Central memory CD4-positive, alpha-beta T cell (primary cell): ENCODE measurements at places on chromosomes 7 and 10.

GRCh38 chr7:70694971-70695794, 436.8 kb upstream of the GALNT17 start:
- no peak for DNase-seq

DNA sequence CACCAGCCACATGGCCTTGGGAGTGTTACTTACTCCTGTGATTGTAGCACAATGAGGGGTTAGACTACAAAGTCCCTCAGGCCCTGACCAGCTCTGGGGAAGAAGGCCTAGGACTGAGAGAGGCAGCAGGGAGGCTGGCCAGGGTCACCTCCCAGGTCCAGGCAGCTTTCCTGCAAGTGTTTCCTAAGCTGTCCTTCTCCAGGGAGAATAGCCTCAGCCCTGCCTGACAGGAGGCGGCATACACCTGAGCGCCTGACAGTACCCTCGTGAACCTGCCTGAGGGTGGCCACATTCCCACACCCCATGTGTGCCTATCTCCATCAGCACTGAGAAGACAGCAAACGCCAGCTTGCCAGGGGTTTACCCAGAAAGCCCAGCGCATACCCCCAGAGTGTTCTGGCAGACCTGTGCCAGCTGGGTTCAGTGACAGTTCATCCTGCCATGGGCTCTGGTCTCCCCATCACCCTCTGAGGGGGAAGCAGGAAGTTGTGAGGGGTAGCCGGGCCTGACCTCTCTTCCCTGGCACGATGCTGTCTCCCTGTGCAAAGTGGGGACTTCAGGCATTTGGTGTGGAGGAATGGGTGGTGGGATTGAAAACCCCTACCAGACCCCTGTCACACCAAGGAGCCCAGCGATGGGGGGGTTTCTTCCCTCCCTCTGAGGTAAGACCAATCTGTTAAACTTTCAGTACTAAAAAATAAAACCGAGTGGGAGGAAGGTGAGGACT, 56.3 kb upstream of the CAMK2B start:
- no peak for DNase-seq

GRCh38 chr10:48535416-48536155, 69.3 kb downstream of the ARHGAP22 start:
- no peak for DNase-seq

- DNase-seq, result no peak
Observed at GRCh38 chr7:153389261-153389660, 629.7 kb downstream of the ACTR3B start.

DNA sequence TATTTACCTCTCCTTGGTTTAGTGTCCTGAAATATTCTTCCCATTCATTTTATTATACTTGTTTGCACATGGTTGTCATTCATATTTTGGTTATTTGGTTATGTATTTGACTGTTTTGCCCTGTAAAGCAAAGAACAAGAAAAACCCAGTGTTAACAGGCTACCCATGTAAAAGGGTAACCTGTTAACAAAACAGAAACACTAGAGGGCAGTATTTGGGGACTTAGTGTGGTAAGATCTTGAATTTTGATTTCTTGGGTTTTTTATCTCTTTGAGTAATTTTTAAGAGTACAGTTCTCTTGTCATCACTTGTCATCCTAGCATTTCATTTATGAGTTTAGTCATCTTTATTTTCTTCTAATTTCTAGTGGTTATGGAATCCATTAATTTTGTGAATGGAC, 51.3 kb downstream of the POLL start:
- peak; percentile 18 for DNase-seq

DNA sequence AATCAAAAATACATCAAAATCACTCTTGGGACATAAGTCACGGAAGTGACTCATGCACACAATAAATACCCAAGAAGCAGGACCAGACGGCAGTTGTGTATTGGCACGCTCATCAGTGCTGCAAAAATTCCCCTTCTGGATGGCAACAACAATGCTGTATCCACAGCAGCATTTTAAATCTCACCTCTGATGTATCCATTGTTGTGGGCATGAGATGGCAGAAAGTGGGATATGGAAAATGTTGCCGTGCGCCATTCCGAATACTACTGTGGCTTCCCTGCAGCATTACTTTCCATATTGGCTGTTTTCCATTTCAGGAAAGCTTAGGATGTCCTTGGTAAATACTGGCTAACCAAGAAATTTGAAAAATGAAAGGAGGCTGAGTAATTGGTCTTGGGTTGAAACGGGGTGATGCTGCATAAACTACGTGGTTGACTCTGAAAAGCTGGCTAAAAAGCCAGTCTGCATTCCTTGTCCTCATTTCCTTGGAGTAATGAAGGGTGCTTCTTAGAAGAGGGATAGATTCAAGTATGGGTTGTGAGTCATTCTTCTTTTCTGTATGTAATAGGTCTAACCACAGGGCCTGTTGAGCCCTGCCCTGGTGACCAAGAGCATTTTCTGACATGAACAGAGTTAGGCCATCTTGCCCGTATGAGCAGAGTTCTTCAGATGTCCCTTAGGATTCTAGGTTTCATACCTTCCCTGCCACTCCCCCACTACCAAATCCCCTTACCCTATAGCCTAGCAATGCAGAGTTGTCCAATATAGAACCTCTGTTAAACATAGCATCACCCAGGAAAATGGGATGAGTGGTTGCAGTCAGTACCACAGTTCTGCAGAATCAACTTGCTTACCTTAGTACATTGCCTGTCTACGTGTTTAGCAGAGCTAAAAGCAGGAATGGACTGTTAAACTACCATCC, 36.3 kb upstream of the TOMM7 start:
- DNase-seq, result no peak

- DNase-seq, result no peak
Observed at GRCh38 chr10:117092386-117092785, 45.7 kb downstream of the VAX1 start.

DNA sequence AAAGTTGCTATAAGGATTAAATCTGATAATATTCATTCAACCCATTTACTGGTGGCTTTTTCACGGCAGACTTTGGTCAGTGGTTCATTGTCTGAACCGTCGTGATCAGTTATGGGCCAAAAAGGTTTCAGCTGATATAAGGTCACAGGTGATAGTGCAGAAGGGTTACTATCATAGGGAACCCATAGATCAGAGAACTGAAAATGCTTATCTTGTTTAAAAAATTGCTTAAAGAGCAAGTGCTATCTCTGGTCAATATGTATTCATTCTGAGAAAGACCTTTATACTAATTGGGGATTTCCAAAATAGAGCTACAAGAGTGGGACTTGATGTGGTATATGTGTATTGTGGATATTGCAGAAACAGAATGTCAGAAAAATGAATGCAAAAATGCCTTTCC, 147.8 kb upstream of the SEMA3E start:
- no peak for DNase-seq

DNA sequence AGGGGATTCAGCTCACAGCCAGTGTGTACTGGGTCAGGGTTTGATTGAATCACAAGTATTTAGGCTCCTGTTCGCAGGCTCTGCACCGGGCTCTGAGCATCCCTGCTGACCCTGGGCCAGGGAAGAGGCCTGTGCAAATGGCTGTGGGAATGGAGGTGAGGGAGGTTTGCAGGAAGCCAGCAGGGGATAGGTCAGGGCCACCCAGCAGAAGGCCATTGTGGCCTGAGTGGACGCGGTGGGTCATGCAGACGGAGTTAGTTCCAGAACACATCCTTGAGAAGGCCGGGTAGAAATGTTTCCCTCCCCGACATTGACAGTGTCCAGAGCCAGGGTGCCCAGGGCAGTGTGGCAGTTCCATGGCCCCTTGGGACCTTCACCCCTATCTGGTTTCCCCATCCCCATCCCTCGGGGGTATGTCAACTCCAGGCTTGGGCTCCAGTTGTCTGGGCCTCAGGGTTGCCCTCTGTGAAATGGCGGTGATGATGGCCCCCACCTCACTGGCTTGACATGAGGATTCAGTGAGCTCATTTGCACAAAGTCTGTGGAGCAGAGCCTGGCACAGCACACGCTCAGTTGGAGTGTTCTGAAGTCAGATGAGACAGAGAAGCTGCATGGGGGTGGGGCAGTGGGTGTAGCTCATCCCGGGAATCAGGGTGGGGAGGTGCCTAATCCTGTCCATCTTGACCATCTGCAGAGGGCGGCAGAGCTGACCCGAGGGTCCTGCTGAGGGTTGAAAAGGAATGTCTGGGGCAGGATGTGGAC, 107.6 kb downstream of the ADCY1 start:
- DNase-seq, result no peak

GRCh38 chr10:90857635-90858460, at the start of gene HTR7:
TSS of gene HTR7 (minus strand) at chr10:90858039. CDS start at chr10:90857671, 368 bp downstream.
- DNase-seq, result peak; percentile 62

GRCh38 chr10:17237149-17237527, 9.1 kb downstream of the VIM start:
- no peak for DNase-seq

DNA sequence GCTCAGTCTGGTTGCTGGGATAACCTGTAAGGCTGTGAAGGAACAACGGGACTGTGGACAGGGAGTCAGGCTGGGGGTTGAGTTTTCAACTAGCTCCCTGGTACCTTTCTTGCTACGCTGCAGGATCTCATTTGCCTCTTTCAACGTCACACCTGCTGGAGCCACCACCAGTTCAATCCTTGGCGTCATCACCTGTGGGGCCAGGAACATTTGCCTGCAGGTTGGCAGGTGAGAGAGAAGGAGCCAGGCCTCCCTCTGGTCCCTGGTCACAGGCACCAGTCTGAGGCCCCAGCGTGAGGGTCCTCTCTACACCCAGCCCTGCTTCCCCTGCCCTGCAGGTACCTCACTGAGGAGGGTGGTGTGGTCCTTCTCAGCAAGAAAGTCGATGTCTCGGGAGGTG, 9.8 kb downstream of the IMPDH1 start:
- no peak for DNase-seq

- no peak for DNase-seq
Observed at GRCh38 chr10:8852546-8852945, 798.1 kb downstream of the GATA3 start.

DNA sequence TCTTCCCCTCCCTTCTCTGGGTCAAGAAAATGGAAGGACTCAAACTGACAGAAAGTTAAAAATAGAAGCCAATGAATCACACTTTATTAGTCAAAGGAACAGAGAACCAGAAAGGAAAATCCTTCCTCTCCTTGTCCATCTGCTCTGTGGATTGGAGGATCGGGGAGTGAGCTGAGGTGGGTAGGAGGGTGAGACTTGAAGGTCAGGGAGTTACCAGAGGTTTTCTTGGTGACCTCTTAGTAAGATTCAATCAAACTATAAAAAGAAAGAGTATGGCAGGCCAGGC, 12.2 kb downstream of the TLX1 start:
- no peak for DNase-seq

- DNase-seq, result no peak
Observed at GRCh38 chr7:27098578-27099451, 3.0 kb upstream of the HOXA1 start.

DNA sequence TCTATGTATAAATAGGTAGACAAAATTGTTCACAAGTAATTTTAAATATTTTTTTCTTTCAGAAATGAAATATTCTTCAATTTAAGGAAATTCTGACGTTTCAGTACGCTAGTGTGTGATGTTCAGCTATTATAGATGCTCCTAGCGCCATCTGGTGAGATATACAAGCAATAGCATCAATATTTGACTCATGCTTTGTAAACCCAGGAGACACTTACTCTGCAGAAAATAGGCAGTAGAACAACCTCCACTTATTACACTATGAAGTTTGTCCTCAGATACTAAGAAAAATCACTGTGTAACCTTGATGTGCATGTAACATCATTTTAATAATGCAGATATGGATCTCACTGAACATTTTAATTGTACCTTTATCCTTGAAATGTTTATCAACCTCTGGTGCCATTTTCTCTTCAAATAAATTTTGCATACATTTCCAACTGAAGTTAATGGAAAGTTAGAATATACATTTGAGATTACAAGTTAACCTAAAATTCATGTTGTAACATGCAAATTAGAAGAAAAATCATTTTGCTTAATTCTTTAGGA, 151.5 kb upstream of the FAM3C start:
- peak; percentile 41 for DNase-seq

GRCh38 chr7:138864667-138865066, 66.7 kb upstream of the ATP6V0A4 start:
- no peak for DNase-seq

DNA sequence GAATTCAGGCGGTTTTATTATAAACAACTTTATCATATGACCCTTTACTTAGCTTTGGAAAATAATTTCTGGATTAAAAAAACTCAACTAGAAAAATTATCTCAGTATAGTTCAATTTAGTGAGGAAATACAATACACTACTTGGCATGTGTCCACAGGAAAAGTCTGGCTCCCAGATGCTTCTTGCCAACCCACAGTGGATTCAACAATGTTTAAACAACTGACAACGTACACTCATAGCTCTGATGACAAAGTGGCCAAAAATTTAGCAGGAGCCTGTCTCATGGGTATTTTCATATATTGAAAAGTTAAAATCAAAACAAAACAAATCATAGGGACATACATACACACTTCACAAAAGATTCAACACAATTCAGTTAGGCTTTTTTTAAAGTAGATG, 158.8 kb downstream of the SKAP2 start:
- no peak for DNase-seq

DNA sequence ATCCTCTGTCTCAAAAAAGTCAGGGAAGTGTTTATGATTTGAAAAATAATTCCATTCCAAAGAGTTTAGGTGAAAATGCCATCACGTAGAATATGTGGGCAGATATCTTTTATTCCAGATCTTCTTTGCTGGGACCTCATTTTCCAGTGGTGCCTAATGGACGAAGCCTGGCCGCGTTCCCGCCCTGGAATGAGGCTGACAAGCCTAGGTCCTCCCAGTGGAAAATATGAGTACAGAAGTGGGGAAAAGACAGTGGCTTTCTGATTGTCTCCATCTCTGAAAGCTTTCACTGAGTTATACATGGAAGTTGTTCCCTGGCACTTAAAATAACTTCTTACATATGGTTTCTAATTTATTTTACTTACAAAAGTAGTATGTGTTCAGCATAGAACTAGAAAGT, 139.4 kb downstream of the TACC2 start:
- no peak for DNase-seq

DNA sequence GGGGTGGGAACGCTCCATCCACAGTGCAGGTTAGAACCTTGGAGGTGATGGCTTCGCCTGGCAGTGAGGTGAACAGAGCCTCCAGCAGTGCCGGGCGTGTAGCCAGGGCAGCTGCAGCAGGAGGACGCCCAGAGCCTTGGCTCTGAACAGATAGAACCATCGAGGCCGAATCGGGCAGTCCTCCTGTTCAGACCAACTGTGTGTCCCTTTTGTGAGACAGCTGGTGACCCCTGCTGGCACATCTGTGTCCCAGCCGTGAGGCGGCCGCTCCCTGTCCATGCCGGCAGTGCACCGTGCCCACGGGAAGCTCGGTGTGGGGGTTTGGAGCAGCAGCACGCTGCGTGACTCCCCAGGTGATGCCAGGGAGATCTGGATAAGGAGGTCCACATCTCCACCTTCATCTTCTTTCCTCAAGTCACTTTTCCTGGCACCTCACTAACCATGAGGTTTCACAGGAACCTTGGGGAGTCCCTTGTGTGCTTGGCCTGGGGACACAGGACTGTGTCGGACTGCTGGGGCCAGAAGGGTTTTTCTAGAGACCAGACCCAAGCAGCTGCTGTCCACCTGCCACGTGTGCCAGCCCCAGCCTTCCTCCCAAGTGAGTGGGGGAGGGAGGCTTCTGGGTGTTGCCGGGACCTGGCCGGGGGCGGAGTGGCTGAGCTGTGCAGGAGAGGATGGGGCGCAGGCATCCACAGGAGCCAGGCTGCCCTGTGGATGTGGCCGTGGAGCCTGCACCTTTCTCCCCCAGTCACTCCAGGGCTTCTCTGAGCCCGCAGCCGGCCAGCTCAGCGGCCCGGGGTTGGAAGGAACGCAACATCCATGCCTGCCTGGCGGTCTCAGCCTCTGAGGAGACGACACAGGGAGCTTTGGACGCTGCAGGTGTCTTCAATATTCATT, 69.4 kb downstream of the DNAJB6 start:
- DNase-seq, result no peak
